Hematopoietic multipotent progenitor cell treated with erythropoietin and hydrocortisone succinate and interleukin-3 and kit ligand, for 6 days (in vitro differentiated cells): ENCODE measurements at places on chromosomes 4 and X.
A peak's percentile ranks its signal among the peaks of the same experiment; 100 is the strongest.

DNA sequence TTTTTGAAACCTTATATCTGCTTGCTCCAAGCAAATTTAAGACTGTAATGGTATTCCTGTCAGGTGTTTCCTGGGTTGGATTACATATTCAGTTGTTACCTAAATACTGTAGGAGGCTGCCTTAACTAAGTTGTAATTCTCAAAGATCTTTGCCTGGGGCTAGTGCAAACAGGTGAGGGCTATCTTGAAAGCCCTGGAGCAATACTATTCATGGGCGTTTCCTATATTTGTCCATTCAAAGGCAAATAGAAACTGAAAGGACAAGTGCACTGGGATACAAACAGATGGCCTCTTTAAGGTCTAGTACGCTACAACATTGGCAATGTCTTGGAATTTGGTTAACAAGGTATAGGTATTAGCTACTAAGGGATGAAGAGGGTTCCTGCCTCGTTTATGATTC is 84.1 kb upstream of the CT45A1 start:
- no peak for DNase-seq

DNA sequence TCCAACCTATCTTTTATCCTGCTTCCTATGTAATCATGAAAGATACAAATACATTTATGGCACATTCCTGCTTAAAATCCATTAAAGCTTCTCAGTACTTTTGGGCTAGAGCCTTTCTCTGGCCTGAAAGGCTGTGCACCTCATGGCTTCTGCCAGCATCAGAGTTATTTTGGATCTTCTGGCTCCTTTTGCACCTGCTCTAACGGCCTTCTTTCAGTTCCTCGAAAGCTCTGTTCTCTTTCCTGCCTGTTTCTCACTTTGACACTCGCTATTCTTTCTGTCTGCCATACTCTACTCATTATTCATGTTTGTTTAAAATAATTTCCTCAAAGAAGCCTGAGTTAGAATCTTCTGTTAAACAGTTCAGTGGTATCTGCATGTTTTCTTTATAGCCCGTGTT is 86.0 kb downstream of the LRP2BP start:
- DNase-seq, result no peak

DNA sequence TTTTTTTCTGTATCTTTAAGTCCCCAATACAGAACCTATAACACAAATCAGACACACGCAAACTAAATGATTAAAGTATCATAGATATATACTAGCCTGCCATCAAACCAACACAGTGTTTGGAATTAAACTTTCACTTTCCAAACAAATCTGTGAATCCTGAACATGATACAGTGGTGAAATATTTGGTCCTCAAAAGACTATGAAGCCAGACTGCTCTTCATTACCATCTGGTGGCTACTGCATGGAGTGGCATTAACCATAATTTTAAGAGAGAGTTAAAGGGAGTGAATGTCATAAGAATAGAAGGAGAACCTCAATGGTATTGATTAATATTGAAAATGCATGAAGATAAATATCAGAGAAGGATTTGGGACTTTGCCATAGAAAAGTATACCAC is 9.2 kb upstream of the GABRA4 start:
- no peak for DNase-seq

- DNase-seq, result no peak
Measured at GRCh38 chrX:109918753-109919152, 84.2 kb upstream of the TMEM164 start.

- no peak for DNase-seq
Measured at GRCh38 chr4:80492761-80493160, 157.2 kb downstream of the CFAP299 start.

DNA sequence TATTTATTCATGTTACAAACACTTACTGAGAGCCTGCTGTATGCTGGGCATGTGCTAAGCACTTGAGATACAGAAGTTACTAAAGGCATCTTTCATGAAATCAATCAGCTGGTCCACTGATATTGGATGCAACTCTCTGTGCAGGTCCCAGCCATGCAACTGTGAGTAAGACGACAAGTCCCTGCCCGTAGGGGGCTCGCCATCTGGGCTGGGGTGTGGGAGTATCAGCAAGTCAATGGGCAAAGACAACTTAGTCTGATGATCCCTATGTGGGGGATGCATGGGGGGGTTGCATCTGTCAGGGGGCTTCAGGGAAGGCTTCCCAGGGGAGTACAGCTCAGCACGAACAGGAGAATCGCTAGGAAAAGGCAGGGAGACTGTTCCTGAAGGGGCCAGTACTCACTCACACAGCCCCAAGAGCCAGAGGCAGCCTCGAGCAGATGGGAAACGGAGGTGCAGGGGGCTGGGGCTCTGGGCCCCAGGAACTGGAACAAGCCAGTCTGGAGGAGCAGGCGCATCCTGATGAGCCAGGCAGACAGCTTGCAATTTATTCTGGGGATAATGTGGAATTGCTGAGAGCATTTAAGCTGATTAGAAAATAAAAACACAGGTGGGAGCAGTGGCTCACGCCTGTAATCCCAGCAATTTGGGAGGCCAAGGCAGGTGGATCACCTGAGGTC is 40.2 kb downstream of the CRMP1 start:
- DNase-seq, result no peak

DNA sequence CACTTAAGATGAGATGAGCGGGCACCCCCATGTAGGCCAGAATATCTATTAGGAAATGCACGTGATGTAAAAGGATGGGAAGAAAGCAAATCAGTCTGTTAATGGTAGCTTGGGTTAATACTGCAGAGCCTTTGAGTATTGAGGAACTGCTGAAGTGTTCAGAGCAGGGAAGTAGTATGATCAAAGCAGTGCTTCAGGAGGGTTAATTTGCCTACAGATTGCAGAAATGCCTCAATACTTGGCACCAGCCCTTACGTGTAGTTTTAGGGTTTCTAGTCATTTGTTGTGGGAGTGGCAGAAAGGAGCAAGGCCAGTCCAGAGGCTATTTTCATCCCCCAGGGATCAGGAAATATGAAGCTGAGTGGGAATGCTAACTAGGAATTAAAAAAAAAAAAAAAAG is 19.7 kb downstream of the ZFX start:
- no peak for DNase-seq

DNA sequence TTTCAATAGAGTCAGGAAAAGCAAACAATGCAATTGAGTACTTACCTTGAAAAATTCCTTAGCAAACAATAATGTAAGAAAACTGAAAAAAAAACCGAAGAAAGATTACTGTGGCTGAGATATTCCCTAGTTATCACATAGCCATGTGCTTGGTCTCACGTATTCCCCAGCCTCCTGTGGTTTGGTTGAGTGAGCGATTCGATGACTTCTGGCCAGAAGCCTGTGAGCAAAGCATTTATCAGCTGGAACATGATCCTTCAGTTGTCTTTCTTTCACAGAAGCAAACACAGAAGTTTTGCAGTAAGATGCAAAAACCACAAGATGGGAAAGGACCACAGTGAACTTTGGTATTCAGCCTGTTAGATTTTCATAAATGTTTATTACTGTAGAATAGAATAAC is 1754.3 kb upstream of the AGA start:
- DNase-seq, result peak; percentile 22

DNA sequence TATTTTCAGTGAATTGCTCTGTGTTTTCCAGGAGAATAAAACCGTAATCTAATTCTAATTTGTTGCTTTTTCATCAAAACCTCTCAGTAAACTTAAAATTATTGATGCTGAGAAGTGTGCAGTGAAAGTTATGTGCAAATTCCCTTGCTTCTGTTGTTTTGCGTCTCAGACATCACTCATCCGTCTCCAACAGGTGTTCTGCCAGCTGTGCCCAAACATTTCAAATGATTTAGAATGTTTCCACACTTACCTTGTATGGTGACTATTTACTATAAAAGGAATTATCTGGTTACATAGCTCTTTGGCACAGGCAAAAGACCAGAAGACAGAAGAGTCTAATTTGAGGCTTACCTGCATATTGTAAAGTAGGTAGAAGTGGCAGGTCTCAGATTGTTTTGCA is 184.0 kb downstream of the BMPR1B start:
- DNase-seq, result no peak
